Anterior cingulate cortex (tissue), 58 donors: ENCODE measurements at places on chromosomes 13 and 19.

DNA sequence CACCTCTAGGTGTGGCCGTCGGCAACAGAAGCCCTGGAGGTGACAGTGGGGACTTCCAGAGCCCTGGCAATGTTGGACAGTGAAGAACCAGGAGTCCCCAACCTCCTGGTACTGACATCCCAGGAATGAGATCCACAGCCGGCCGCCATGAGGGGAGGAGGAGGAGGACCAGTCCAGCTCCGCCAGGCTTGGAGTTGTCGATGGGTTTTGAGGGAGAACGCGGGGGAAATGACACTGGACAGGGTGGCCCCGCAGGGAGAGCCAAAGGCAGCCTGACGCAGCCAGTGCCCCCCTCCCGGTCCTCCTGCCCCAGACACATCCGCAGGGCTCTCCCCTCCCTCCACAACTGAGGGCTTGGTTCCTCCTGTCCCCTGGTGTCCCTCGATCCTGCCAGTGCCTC lies 57.9 kb downstream of the SPACA7 start:
- DNase-seq, result no peak

- DNase-seq, result no peak
Measured at GRCh38 chr19:336067-336614, 8.5 kb downstream of the MIER2 start.

GRCh38 chr19:10478903-10479384 lies 24.2 kb downstream of the KEAP1 start:
- DNase-seq, result peak; percentile 57

DNA sequence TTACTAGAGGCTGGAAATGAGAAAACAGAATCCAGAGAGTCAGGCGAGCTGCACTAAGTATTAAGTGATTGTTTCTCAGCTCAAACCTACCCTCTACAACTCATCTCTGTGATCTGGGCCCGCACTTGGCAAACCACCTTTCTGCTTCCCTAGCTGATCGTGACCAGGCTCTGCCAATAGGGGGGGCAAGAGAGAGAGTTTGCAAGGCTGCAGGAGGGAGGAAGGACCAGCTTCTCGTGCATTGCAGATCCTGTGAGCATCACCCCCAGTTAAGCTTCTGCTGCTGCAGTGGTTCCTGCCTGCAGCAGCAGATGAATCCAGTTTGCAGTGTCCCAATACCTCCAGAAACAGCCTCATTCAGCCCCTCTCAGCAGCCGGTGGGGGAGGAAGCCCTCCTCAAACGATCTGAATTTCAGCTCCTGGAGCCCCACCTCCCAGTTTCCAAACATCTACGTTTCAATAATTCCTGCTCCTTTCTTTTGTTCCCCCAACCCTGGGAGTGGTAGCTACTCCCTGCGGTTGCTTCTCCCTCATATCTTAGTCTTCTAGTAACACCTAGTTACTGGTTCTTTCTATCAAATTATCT lies 20.0 kb downstream of the XRCC1 start:
- peak; percentile 55 for DNase-seq

- DNase-seq, result no peak
Measured at GRCh38 chr19:17406887-17407196, 1.4 kb upstream of the BST2 start.
